ENCODE measurements at places on chromosomes 3 and 15.

- DNase-seq: no peak
Measured at GRCh38 chr3:10901296-10901945, 85.4 kb downstream of the SLC6A11 start.

DNA sequence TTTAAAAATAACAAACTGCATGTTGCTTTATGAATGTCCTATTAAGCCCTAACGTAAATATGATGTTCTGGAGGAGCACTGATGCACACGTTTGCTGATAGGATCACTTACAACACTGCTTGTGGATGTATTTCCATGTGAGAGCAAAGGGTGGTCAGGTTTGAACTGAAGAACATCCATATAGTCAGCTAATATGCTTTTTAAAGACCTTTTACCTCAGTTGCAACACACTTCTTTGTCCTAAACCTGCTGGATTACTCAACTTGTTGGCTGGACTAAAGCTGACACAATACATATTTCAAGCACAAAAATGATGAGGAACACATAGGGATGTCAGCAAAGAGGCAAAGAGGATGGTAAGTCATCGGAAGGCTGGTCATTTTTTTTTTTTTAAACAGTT is 186.6 kb downstream of the TIGIT start:
- DNase-seq: no peak

DNA sequence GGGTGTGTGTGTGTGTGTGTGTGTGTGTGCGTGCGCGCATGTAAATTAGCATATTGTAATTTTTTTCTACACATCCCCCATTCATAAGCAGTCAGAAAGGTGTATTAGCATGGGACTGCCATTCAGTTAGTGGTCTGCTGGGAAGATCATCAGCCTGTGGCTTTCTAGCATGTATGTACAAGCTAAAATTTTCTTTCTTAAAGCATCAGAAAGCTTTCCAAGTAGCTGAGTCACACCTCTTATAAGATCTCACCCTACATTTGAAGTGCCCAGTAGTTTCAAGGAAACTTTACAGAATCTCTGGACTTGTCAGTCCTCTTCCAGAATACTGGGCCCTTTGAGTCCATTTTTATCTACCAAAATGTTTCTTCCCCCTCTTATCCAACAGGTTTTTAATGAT is 411.4 kb upstream of the TPRG1 start:
- no peak for DNase-seq

- no peak for DNase-seq
Measured at GRCh38 chr3:140571836-140572235, 106.0 kb upstream of the TRIM42 start.

GRCh38 chr3:62293051-62293780 is 80.1 kb downstream of the FEZF2 start:
- no peak for DNase-seq

- DNase-seq: no peak
Measured at GRCh38 chr15:82307714-82308081, 41.6 kb downstream of the GOLGA6L10 start.

- DNase-seq: peak; percentile 59
Measured at GRCh38 chr15:28191832-28192231, 92.7 kb upstream of the OCA2 start.

GRCh38 chr3:77699125-77699691 is 659.3 kb downstream of the ROBO2 start:
- DNase-seq: no peak

- no peak for DNase-seq
Measured at GRCh38 chr15:84552896-84553295, 47.9 kb upstream of the ZSCAN2 start.

GRCh38 chr15:48806151-48806550 is 4.7 kb downstream of the CEP152 start:
- no peak for DNase-seq

GRCh38 chr15:33458421-33458820 is 147.7 kb downstream of the RYR3 start:
- DNase-seq: no peak

GRCh38 chr15:68699881-68700454 is 120.7 kb downstream of the ANP32A start:
- no peak for DNase-seq

GRCh38 chr3:150324788-150325187 is 83.3 kb upstream of the TSC22D2 start:
- no peak for DNase-seq

DNA sequence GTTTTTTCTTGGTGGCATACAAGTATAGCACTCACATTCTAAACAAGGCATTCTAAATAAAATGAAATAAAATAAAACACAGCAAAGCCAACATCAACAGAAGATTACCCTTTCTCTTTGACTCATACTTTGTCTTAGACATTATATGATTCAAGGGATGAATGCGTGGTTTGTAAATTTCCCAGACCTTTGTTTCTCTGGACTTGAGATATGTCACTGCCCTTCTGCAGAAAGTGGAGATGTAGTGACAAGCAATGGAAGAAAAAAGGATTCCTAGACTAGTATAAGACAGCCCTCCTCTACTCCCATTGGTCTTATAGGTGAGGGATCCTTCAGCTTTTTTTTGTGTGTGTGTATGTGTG is 22.4 kb downstream of the NANOGP8 start:
- no peak for DNase-seq

- DNase-seq: no peak
Measured at GRCh38 chr15:82178061-82178460, 84.5 kb downstream of the EFL1 start.

GRCh38 chr3:128340198-128340903 is 126.3 kb downstream of the DNAJB8 start:
- no peak for DNase-seq

DNA sequence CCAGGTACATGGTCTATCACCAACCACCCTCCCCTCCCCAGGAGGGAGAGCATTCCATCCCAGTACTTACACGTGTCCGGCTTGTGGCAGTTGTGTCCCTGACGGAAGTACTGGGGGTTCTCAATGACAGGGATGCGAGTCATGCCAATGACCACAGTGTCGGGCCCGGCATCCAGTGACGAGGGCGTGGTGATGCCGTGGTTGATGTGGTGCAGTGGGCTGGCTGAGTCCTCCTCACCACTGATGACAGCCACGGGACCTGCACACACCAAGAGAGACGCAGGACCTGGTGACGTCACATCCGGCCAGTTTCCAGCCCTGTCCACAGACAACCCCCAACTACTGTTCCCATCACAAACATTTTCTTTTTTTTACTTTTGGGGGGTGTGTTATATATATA is 223.8 kb downstream of the NTRK3 start:
- DNase-seq: no peak

DNA sequence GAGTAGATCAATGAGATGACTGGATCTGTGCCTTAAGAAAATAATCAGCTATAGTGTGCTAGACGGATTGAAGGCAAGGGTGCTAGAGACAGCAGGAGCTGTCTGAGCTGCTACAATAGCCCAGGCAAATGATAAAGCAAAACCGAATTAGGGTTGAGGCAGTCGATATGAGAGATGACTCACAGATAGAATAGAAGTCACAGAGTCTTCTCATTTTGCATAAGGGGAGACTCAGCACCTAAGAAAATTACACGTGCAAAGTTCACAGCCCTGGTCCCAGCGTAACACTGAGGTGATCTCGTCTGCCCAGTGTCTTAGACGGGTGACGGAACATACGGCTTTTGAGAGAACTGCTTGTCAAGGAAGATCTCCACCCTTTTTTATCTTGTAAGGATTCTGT is 11.6 kb downstream of the LPP start:
- DNase-seq: no peak

DNA sequence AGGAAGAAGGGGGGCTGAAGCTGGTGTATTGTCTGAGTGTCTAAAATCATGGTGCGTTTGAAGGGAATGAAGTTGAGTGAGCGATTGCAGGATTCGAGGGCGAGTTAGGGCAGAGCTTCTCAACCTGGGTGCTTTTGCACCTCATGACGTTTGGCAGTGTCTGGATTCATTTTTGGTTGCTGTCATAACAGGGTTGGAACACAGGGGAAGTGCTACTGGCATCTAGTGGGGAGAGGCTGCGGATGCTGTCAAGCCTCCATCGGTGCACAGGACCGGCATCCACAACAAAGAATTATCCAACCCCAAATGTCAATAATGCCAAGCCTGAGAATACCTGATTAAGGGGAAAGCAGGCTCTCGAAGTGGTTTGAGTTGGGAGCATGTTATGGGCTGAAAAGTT is 120.0 kb downstream of the SLCO3A1 start:
- no peak for DNase-seq

- no peak for DNase-seq
Measured at GRCh38 chr3:144821583-144821982, 850.0 kb downstream of the DIPK2A start.

GRCh38 chr3:31999907-32000439 is 18.4 kb downstream of the ZNF860 start:
- DNase-seq: no peak

DNA sequence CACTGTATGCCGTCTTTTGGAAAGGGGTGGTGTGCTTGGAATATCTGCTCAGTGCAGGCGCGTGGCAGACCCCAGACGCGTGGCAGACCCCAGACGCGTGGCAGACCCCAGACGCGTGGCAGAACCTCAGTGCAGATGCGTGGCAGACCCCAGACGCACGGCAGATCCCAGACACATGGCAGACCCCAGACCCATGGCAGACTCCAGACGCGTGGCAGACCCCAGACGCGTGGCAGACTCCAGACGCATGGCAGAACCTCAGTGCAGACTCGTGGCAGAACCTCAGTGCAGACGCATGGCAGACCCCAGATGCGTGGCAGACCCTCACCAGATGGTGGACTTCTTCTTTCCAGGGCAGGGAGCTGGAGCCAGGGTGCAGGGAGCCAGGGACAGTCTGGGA is 637 bp upstream of the MUC4 start:
- DNase-seq: no peak

DNA sequence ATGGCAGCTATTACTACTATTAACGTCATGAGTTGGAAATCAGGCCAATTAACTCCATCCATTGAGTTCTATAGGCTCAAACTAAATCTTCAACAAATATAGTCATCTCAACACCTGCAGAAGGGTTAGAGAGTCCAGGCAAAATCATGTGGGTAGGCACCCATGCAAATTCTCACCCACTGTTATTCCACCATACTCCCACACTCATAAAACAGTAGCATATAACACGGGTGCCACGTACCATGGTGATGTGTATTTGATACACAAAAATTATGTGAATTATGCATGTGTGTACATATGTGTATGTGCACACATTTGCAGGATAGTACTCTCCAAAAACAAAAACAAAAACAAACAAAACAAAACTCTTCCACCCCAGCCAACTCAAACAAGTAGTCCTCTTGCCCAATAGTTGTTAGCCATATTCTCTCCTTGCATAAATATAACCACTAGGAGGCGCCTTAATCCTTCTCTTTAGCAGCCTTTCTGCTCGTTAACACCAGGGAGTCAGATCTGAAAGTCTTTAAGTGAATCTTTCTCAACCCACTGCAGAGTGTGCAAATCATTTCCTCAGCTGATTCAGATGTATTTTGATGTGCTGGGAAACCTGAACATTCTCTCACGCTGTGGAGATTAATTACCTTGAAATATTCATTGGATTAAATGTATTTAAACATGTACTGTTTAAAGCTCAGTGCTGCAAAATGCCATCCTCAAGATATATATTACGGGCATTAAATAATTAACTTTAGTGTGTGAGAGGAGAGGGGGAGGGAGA is 38.0 kb upstream of the COPB2 start:
- peak; percentile 71 for DNase-seq

GRCh38 chr3:71388535-71389120 is 194.9 kb downstream of the FOXP1 start:
- no peak for DNase-seq

- no peak for DNase-seq
Measured at GRCh38 chr15:63605816-63606215, 8.6 kb downstream of the FBXL22 start.

DNA sequence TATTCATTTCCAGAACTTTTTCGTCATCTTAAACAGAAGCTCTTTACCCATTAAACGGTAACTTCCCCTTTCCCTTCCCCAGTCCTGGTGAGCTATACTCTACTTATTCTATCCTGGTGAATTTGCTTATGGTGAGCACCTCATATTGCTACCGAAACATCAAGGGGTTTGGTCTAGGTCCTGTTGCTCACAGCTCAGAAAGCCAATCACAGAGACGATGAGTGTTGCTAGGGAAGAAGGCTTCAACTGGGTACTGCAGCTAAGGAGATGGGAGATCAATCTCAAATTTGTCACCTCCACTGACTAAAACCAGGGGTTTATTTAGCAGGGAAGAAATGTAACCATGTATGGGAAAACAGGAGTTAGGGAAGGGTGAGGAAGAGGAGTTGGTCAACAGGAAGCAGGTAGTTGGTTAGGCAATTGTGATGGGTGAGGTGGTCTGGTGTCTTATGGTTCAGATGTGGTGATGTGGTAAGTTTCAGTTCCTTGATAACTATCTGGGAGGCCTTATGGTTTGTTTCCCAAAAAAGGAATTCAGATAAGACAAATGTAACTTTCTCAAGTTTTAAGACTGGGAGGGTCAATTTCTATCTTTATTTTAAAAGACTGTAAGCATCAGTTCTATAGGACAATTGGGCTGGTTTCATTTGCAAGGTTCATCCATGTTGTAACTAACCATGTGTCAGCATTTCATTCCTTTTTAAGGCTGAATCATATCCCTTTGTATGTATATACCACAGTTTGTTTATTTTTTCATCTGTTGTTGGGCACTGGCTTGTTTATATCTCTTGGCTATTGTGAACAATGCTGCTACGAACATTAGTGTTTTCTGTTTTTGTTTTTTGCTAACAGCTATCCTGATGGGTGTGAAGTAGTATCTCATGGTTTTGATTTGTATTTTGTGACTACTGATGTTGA is 24.3 kb downstream of the ARHGAP11B start:
- no peak for DNase-seq

DNA sequence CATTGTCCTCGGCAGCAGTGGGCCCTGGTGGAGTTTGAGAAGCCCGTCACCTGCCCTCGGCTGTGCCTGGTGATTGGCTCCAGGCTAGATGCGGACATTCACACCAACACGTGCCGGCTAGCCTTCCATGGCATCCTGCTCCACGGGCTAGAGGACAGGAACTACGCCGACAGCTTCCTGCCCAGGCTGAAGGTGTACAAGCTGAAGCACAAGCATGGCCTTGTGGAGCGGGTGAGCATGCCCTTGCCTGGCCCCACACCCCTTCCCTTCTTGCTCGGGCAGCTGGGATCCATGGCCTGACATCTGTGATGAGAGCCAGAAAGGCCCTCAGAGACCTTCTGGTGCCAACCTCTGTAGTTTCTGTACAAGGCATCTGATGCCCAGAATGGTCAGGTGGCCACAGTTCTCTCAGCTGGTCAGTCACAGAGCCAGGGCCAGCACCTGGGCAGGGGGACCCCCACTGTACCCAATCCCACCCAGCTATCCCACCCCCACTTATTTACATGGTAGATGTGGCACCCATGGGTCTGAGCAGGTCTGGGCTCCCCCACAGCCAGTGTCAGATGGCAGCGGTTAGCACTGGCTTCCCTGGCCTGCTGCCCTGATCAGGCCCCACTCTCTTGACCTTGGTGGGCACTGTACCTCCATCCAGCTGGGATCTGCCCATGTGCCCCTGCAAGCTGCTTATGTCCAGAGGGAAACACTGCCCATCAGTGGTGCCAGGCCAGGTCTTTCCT is 124.9 kb downstream of the DNAJB8 start:
- DNase-seq: no peak

GRCh38 chr3:124775877-124776276 is 45.6 kb downstream of the UMPS start:
- no peak for DNase-seq

GRCh38 chr15:78925076-78925624 is 19.7 kb downstream of the CTSH start:
- no peak for DNase-seq

Measured in renal cortex interstitium (tissue), 15 donors.